ENCODE measurements at places on chromosomes 13 and 19. TPM values are rescaled to one million over a fixed set of nuclear protein-coding genes. Genes with fewer than 3 reads are reported as not detected.

FFAR2 gene
- total RNA-seq = 0.20 TPM

HIPK4 gene
- total RNA-seq = 0.11 TPM

CCDC159 gene
- 21.0 TPM for total RNA-seq

NXNL1 gene
- not detected for total RNA-seq

COL4A2 gene
- 154 TPM for total RNA-seq

DNA sequence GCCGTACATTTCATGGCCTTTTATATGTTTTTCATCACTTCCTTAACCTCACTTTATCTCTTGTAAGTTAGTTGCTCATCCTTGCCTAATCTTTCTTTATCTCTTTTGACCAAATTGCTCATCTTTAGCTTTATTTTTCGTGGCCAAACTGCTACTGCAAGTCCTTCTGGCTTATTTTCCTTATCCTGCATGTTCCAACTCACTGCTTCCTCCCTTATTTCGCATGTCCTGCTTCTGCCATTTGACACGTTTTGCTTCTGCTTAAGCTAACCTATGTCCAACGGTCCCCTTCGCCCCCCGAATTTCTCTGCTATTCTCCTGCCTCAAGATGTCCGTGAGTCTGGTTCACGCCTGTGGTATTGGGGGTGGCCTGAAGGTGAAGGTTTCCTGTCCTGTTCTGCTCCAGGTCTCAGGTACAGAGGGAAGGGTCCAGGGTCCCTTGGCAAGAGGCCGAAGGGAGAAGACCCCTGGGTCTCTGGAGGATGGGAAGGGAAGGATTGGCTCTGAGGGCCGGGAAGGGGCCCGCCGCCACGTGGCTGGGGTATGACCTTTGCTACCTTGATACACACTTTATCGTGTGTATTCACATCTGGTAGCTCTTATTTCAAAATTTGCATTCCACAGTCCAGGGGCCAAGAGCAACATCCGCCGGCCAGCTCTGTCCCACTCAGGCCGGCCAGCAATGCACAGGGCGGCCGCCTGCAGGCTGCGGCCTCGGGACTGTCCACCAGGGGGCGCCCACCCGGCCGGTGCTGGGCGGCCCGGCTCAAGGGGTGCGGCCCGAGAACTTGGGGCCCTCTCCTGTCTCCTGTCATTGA, 2.9 kb upstream of the C19orf85 start:
- peak; percentile 88 for DNase-seq

- no peak for DNase-seq
Observed at GRCh38 chr19:49823472-49823871, 5.4 kb downstream of the MED25 start.

DNA sequence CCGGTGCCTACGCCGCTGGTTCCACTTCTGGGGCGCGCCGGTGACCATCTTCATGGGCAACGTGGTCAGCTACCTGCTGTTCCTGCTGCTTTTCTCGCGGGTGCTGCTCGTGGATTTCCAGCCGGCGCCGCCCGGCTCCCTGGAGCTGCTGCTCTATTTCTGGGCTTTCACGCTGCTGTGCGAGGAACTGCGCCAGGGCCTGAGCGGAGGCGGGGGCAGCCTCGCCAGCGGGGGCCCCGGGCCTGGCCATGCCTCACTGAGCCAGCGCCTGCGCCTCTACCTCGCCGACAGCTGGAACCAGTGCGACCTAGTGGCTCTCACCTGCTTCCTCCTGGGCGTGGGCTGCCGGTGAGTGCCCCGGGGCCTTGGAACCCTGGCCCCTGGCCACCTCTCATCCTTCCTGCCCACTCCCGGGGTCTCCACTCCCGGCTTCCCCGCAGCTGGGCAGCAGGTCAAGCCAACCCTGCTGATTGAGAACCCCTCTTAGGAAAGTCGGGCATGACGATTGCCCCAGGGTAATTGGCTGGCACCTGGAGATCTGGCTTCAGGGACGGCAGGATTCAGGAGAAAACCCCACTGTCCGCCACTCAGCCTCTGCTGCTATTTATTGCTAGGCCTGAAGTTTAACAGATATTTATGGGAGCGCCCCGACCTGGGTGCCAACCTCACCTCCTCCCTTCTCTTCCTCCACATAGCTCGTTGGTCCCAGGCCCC, 39.1 kb downstream of the TRPM4 start:
- no peak for DNase-seq

GRCh38 chr19:4914736-4915501, 5.6 kb downstream of the UHRF1 start:
- DNase-seq = no peak

GRCh38 chr19:39053276-39054090, 21.1 kb upstream of the FBXO27 start:
- DNase-seq = no peak

GRCh38 chr19:30719999-30720345, 347.8 kb downstream of the ZNF536 start:
- peak; percentile 21 for DNase-seq

GRIN2D gene
- 0.25 TPM for total RNA-seq

DNA sequence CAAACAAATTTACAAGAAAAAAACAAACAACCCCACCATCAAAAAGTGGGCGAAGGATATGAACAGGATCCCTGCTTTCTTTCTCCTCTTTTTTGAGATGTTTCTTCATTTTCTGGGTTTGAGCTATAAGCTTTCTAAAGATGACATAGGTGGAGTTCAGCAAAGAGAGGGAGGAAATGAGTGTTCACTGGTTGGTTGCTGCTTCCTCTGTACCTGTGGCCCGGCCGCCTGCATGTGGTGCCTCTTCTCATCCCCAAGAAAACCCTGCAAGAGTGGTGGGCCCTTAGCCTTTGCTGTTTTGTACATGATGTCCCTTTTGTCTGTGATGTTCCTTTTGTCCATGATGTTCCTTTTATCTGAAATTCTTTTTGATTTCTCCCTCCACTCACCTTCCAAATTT, 178.4 kb upstream of the SERP2 start:
- no peak for DNase-seq

CLDN10 gene
- 6.3 TPM for total RNA-seq

C19orf47 gene
- 10.1 TPM for total RNA-seq

- DNase-seq = no peak
Observed at GRCh38 chr19:4709440-4710280, 14.0 kb downstream of the DPP9 start.

- DNase-seq = no peak
Observed at GRCh38 chr13:41955605-41956004, 5.3 kb downstream of the VWA8 start.

DNA sequence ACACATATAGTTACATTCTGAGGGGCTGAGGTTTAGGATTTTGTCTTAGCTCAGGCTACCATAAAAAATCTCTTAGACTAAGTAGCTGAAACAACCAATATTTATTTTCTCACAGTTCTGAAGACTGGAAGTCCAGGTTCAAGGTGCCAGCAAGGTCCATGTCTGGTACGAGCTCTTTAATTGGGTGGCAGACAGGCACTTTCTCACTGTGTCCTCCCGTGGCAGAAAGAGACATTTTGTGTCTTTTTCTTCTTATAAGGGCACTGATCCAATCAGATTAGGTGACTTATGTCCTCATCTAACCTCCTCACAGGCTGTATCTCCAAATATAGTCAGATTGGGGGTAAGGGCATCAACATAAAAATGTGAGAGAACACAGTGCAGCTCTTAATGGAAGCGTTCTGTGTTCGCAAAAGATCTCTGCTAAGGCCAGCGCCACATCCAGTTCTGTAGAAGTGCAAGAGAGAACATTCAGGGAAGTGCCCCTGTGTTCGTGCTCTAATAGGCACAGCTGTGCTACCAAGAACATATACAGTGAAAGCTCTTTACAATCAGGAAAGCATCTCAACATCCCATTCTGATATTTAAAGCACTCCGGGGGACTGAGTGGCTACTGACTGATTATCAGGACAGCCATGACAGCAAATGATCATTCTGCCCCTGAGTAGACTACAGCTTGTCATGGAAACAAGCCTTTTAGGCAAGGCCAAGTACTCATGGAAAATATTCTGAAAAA, 819.2 kb downstream of the LIG4 start:
- no peak for DNase-seq

MRPL54 gene
- 68.5 TPM for total RNA-seq

DNA sequence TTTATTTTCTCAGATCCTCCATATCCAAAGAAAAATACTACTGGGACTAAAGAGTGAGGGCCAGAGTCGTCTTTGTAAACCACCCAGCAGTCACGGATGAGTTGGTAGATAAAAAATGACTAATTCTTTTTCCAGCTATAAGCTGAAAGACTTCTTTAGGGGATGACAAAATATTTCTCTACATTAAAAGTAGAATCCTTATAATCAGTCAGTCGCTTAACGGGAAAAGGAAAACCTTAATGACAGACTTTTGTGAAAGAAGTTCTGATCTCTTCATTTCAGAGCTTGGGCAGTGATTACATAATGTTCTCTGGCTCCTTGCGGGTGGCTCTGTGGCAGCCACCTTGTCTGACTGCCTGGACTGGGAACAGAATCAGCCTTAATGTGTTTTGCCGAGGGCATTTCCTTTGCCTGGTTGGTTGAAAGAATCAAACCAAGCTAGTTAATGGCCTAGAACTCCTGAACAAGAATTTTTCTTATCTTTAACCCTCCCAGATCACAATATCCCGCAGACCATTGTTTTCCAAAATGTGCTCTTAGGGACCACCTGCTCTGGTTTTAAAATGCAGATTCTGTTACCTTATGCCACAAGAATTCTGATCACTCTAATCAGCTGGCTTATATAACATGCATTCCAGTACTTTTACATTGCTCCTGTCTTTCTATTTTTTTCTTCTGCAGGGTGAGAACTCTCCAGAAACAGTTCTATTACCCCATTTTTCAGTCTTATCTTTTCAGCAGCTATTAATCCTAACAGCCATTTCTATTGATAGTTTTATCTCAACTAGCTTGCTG, 2.5 kb downstream of the ITM2B start:
- no peak for DNase-seq

LRRC8E gene
- total RNA-seq = 2.1 TPM

DNA sequence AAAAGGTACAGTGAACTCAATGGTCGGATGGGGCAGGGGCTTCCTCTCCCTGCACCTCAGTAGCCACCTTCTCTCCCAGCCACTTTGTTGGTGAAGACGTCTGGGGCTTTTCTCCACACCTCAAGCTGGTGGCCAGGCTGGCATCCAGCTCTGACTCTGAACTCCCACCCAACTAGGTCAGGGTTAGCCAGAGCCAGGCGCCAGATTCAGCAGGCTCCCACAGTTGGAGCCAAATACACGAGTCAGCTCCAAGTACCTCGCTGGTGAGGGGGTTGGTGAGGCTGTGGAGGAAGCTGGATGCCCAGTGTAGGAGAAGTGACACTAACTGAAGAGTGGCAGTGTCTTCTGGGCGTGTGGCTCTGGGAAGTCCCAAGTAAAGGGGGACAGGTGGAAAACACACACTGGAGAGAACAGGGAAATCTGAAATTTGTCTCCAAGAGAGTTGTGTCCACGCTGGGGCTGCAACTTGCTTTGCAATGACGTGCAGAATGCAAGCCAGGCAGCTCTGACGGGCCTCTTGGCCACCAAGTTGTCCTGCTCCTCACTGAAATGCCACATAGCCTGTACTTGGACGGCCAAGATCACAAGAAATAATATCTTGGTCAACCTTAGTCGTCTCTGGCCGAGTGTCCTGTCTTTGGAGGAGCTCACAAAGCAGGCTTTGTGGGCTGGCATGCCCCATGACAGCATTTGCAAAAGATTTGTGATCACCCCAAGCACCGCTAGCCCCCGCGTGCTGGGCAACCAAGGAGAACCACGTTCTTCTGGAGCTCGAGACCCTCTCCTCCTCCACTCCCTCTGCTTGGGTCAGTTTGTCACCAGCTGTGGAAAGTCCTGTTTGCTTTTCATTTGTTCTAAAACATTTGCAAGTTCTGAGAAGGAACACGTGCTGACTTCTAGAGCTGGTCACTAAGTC, 18.1 kb downstream of the SLC7A1 start:
- DNase-seq = no peak

GRCh38 chr13:96835546-96835945, 158.7 kb downstream of the OXGR1 start:
- no peak for DNase-seq

- DNase-seq = no peak
Observed at GRCh38 chr19:2591537-2592291, 110.8 kb downstream of the GNG7 start.

RXFP2 gene
- not detected for total RNA-seq

TLE6 gene
- 0.48 TPM for total RNA-seq

GRCh38 chr13:113548171-113548641, 36.3 kb upstream of the TFDP1 start:
- DNase-seq = no peak

GRCh38 chr13:63184693-63185092, 1769.0 kb upstream of the PCDH20 start:
- no peak for DNase-seq

GRCh38 chr13:112859128-112859816, 109.7 kb upstream of the MCF2L start:
- no peak for DNase-seq

DNA sequence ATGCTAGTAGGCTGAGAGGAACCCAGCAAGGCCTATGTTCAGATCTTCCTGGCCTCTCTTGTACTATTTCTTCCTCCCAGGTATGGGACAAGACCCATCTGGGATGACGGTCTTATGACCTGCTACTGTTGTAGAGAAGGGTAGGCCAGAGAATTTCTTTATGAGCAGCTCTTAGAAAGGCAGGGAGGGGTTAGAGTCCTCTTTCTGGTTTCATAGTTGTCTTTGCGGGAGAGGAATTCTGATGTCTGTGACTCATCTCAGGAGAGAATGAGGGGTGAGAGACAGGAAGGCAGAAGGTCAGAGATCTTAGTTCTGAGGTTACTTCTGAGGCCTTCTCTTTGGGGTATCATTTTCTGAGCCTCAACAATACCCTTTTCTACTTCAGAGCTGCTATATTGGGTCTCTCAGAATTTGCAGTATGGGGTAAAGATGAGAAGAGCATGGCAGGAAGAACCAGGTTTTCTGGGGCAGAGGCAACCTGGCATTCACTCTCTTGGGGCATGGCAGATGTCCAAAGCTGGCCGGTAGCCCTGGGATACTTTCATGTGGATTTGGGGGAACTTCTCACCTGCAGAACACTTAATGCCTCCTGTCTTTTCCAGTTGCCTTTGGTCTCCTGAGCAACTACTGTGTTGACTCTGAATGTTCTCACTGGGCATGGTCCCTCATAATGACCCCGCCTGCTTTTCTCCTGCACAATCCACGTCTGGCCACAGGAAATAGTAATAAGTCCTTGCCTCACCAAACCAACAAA, 154.4 kb downstream of the GGACT start:
- no peak for DNase-seq

- no peak for DNase-seq
Observed at GRCh38 chr13:75693227-75693626, 57.1 kb downstream of the LMO7 start.

PCP2 gene
- 0.50 TPM for total RNA-seq

TNFSF11 gene
- not detected for total RNA-seq

GRCh38 chr13:99028890-99029289, 51.0 kb upstream of the DOCK9 start:
- no peak for DNase-seq

GRCh38 chr19:42086770-42087550, 11.0 kb downstream of the ZNF574 start:
- DNase-seq = no peak

- DNase-seq = no peak
Observed at GRCh38 chr19:43318203-43318602, 35.3 kb upstream of the CD177 start.

GRCh38 chr19:12800923-12801465, 606 bp downstream of the PRDX2 start:
- DNase-seq = peak; percentile 54

GRCh38 chr13:38141792-38142191, 207.9 kb upstream of the UFM1 start:
- no peak for DNase-seq

- no peak for DNase-seq
Observed at GRCh38 chr19:34838753-34839431, 65.9 kb upstream of the ZNF599 start.

GJB6 gene
- total RNA-seq = not detected

RYR1 gene
- 2.3 TPM for total RNA-seq

DHDH gene
- total RNA-seq = not detected

- no peak for DNase-seq
Observed at GRCh38 chr19:53246498-53246897, 8.2 kb downstream of the ZNF677 start.

Measured in ovary (tissue), 10 donors.